ENCODE measurements at places on chromosomes 5 and 9.

GRCh38 chr5:1643651-1644392, 120.1 kb upstream of the LPCAT1 start:
- no peak for DNase-seq

GRCh38 chr9:125632321-125633115, 74.5 kb downstream of the MAPKAP1 start:
- DNase-seq: no peak

DNA sequence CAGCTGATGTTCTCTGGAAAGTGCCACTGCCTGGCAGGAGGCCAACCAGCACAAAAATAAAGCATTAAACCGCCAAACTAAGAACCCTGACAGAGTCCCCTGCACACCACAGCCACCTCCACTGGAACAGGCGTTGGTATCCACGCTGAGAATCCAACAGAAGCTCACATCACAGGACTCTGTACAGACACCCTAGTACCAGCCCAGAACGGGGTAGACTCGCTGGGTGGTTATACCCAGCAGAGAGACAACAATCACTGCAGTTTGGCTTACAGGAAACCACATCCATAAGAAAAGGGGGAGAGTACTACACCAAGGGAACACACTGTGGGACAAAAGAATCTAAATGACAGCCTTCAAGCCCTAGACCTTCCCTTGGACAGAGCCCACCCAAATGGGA, 15.0 kb upstream of the POU5F2 start:
- no peak for DNase-seq

DNA sequence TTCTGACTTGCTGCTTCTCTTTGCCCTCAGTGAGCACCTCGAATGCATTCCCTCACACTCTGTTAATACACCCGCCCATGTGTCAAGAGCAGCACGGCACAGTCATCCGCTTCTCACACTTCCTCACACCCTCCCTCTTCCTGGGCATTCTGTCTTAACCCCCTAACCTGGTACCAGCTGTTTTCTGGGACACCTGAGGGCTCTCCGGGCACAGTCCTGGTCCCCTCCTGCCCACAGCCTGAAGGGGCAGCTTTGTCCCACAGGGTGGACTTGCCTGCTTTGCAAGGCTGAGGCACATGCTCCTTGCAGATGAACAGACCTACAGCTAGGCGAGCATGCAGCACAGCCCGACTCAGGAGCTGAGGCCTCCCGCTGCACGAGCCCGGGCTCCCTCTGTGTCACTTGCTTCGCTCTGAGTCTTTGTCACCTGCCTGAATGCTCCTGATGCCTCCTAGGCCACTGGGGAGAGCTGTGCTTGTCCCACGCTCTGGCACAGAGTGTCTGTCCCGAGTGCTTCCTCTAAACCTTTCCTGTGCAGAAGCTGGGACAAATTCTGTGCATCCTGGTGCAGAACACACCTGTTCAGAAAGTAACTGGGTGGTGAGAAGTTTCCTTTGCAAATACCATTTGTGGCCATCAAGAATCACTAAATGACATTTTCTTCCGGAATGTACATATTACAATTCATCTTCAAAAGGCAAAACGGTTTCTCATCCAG, 47.8 kb downstream of the AHRR start:
- no peak for DNase-seq

DNA sequence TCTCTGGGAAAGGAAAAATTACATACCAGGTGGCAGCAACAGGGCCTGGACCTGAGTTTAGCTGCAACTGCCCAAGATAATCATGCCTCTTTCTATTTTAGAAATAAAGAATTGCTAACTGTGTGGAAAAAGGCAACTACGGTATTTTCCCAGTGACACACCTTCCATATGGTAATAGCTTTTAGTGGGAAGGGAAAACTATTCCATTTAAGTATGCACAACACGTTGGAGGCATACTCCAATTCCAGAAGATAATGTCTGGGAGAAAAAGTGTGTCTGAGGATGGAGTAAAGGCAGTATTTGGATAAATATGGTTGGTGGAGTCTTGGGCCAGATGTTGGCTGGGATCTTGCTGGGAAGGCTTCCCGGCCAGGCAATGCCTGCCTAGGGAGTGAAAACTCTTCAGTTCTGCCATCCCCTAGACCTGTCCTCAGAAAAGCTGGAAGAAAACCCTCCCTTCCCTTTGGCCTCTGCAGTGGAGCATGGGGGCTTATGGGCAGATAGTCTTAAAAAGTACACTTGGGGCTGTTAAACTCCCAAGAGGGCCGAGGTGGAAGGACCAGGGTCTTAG, 40.6 kb downstream of the SH3PXD2B start:
- no peak for DNase-seq

GRCh38 chr5:148398698-148399121, 15.0 kb downstream of the FBXO38 start:
- no peak for DNase-seq

DNA sequence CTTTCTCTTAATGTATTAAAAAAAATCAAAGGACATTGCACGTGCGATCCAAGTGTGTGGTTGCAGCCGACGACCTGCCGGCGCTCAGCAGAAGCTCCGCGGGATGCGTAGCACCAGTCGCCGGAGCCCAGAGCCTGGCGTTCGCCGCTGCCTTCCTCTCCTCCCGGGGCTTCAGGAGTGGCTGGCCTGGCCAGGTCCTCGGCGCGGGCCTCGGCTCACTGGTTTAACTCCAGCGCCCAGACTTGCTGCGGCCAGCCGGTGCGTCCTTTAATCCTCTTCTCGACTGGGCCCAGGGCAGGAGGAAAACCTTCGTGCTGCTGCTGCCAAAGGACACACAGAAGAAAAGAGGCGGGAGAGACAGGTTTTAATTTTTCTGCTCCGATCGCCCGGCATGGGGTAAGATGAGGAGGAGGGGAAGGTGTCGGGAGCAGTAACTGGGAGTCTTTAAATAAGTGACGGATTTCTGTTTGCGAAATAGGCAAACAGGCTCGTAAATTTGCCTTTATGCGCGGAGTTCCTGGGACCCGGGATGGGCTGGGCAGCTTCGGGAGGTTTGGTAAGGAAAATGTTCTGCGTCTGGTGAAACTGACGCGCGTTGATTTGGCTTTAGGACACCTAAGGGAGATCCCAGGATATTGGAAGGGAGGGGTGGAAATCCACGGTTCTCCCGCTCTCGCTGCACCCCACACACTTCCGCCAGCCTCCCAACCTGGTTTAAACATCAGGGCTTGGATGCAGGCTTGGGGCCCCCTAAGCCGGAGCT, 2.3 kb downstream of the HAND1 start:
- DNase-seq: no peak

DNA sequence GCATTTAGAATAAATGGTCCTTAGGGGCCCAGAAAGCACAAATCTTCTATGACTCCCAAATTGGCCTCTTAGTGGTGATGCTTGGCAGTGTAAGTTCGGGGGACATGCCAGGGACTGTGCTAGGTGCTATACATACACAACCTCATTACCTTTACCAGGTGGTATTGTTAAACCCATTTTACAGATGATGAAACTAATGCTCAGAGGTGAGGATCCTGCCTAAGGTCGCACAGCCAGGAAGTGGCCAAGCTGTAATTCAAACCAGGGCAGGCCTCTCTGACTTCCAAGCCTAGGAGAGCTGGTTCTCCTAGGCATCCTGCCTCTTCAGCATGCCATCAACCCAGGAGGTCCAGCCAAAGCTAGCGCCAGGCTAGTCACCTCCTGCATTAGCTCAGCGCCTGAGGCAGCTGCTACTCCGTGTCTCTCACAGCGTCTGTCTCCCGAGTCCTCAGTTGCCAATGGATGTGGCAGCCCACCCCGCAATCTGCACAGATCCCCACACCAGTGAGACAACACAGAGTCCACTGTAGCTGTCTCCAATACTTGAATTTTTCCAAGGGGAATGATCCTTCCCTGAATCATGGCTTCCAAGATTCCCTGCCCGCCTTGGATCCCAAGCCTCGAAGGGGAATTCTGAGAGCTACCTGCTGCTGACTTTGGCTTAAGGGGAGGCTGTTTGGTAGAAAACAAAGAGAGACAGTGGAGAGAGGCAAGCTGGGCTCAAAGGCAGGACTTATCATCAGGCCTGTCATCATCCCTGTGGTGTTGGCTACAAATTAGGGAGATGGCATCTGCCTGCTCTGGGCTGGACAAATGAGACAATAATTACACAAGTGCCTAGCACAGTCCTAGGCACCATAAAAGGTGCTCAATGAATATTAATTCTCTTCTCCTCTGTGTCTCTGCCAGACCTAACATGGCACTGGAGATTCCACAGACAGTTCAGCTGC, 52.6 kb downstream of the CRB2 start:
- no peak for DNase-seq

DNA sequence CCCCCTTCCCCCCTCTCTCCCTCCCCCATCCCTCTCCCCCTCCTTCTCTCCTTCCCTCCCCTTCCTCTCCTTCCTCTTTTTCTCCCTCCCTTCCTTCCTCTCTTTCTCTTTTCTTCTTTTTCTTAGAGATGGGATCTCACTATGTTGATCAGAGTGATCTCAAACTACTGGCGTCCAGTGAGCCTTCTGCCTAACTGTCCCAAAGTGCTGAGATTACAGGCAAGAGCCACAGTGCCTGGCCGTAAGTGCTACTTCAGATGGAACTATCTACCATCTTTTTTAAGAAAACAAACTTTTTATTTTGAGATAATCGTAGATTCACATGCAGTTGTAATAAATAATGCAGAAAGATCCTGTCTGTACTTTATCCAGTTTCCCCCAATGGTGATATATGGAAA, 6.3 kb downstream of the RCL1 start:
- no peak for DNase-seq

DNA sequence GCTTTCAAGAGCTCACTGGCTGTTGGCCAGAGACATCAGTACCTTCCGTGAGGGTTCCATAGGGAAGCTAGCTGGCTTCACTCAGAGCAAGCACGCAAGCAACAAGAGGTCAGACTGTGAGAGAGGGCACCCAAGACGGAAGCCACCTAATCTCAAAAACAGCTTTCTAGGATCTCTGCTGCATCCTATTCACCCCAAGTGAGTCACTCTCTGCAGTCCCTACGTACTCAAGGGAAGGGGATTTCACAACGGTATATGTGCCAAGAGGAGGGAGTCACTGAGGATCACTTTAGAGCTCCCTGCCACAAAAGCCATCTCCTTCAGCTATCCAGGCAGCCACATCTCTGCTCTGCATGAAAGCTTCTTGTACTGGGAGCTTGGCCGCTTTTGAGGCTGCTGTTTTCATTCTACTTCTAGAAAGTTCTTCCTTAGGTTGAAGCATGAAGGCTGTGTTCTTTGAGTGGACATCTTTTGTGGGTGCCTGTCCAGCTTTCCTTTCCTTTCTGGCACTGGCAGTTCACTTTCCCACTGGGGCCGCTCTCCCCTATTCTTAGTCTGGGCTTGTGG, 249.5 kb downstream of the MAN2A1 start:
- no peak for DNase-seq

- DNase-seq: no peak
These were observed 4.7 kb upstream of the FOXB2 start for GRCh38 chr9:77014597-77015263.

- DNase-seq: no peak
These were observed 66.2 kb upstream of the WDR41 start for GRCh38 chr5:77558266-77558665.

DNA sequence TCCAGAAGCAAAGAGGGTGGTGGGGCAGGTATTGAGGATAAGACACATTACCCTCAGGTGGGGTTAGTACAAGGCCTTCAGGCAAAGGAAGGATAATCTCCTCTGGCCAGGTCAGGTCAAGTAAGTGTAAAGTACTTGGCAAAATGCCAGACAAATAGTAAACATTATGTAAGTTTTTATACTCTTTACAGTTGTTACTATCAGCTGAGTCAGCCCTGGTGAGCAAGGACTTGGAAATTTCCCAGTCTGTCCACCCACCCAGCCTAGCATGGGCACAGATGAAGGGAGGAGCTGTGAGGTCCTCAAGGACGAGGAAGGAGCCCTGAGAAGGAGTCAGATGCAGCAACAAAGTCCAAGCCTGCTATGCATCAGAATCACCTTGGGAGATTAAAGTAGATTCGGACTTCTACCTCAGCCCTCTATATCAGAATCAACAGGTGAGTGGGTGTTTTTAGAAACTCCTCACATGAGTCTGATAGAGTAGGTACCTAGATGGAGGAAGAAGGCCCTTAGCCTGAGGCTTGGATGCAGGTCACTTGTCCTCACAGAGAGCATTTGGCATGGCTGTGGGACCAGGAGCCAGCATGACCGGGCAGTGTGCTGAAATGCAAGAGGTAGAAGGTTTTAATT, 50.2 kb upstream of the BARX1 start:
- DNase-seq: no peak

DNA sequence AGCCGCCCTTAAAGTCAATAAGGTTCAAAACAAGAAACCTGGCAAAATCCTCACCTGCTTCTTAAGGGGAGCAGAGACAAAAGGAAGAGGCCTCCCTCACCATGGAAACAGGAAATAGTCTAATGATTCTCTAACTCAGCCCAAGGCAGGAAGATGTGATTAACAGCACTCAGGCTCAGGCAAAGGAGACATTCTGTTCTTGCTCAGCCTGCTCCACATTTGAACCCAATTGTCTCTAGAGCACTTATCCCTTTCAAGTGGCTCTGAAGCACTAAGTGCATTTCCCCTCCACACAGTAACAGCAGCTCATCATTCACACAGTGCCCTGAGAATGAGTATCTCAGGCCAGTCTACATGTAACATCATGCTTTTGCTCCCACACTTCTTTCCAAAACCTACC, 72.3 kb downstream of the NIPSNAP3B start:
- no peak for DNase-seq

DNA sequence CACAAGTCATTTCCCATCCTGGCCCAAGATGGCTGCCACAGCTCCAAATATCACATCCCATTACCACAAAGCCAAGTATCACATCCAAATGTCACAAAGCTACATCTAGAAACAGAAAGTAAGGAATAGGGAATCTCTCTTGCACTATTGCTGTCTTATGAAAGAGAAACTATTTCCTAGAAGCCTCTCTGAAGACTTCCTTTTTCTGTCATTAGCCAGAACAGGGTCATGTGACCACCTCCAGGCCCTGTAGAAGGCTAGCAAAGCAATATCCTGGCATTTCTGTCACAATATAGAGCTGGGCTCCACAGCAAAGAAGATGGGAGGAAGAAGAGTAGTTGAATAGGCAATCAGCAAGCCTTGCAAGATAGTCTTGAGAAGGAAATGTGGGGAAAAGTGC, 99.2 kb downstream of the SH3TC2 start:
- no peak for DNase-seq

DNA sequence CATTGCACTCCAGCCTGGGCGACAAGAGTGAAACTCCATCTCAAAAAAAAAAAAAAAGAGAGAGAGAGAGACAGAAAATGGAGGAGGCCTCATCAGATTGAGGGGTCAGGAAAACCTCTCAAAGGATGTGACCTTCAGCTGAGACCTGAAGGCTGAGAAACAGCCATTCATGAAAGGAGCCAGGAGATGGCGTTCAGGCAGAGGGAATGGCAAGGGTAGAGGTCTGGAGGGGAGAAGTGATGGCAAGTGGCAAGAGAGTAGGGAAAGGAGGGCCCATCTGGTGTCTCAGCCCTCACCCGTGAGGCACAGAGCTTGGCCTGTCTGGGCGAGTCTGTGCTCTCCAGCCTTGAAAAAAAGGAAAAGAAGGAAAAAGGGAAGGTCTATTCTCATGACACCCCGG, 17.0 kb downstream of the CAMK2A start:
- no peak for DNase-seq
